ENCODE measurements at places on chromosomes 11 and 22.
A peak's percentile ranks its signal among the peaks of the same experiment; 100 is the strongest.

GRCh38 chr11:13503393-13503792, 7.6 kb upstream of the PTH start:
- DNase-seq = no peak

DNA sequence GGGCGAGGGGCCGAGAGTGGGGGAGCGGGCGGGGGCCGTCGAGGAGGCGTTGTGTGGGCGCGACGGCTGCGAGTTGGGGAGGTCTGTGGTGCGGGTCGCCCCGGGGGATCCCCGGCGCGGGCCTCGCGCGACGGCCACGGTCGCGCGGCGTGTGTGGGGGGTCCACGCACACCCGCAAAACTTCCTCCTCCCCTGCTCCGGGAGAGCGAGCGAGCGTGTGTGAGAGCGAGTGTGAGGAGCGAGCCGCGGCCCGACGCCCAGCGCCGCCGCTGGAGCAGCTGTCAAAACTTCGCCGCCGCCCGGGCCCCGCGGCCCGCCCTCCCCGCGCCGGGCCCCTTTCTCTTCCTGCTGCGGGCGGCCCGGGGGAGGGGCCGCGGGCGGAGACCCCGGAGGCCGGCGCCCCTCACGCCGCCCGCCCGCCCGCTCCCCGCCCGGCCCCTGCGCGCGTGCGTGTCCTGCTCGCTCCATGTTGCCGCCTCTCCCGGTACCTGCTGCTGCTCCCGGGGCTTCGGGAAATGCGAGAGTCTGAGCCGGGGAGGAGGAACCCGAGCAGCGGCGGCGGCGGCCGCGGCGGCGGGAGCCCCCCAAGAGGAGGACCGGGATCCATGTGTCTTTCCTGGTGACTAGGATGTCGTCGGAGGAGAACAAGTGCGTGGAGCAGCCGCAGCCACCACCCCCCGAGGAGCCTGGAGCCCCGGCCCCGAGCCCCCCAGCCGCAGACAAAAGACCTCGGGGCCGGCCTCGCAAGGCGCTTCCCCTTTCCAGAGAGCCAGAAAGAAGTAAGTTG, 9.0 kb upstream of the CCT8L2 start:
- DNase-seq = no peak

DNA sequence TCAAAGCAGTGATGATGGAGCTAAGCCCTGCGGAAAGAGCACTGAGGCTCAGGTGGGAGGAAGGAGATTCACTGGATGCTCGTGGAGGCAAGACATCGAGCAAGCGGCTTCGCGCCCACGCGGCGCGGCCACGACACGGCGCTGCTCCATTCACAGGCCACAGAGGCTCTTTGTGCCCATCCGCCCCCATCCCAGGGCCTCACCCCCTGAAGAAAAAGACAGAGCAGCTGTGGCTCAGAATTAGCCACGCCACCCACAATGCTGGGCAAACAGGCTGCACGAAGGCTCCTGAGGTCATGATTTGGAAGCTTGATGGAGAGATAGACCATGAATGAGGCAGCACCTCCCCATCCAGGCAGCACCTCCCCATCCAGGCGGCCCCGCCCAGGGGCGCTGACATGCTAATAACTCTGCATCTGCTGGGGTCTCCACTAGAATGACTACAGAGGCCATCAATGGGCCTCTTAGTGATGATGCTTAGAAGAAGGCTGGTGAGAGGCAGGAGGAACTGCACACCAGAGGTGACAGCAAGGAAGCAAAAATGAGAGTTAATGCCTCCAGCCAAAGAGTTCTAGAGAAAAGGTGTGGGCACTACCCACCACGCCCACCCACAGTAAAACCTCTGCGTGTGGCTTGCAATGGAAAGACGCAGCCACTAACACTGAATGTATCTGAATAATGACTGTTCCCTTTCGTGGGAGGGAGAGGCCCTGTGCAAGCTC, 43.5 kb downstream of the MYH9 start:
- no peak for DNase-seq

DNA sequence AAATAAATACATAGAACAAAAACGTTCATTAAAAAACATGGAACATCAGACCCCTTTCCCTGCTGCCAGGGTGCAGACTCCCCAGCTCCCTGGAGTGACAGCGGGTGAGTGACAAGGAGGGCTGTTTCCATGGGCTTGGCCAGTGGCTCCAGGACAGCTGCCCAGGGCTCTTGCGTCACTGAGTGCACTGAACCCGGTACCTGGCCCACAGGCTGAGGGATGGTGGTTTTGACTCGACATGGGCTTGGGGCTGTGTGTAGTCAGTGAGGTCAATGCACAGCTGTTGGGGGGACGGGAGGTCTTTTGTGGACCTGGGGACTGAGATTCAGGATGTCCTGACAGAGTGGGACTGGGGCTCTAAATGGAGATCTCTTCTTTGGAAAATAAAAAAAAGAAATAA, 142.1 kb upstream of the B3GAT1 start:
- DNase-seq = no peak

DNA sequence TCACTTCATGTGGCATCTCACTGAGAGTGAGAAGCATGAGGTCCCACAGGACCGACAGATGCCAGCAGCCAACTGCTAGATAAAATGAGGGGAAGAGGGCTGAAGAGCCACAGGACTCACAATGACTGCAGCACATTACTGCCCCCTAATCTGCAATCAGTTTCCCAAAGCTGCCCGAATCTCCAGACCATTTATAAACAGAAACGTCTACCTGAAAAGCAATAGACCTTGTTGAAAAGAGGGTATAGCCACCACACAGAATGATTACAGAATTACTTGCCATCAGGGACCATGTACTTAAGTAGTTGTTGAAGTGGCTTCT, 12.4 kb upstream of the TEF start:
- DNase-seq = no peak

DNA sequence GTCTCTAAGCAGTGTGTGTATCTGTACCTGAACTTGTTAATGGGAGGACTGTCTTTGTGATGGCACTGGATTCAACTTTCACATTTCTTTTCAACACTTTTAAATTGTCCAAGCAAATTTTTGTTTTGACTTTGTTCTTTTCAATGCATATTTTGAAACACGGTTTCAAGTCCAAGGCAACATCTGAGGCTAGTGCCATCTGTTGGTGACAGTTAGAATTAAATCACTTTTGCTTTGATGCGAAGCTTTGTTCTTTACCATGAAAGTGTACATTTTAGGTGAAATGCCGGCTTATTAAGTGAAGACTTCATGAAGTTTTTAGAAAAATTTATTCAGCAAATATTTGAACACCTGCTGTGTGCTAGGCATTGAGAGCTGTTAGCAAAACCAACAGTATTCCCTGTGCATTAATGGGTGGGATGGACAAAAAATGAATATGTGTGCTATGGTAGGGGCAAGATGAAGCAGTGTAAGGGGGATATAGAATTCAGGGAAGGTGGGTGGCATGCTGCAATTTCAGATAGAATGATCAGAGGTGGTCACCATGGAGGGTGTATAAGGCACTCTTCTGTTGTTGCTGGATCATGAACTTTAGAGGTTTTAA, 70.2 kb downstream of the DDX10 start:
- DNase-seq = peak; percentile 13

All from Panc1 (cell line).